ENCODE measurements at places on chromosomes 11 and 22.

- no peak for DNase-seq
These were observed 5.4 kb downstream of the DAGLA start for GRCh38 chr11:61685617-61685967.

GRCh38 chr22:27512283-27512761, 289.2 kb downstream of the MN1 start:
- DNase-seq = peak; percentile 95

DNA sequence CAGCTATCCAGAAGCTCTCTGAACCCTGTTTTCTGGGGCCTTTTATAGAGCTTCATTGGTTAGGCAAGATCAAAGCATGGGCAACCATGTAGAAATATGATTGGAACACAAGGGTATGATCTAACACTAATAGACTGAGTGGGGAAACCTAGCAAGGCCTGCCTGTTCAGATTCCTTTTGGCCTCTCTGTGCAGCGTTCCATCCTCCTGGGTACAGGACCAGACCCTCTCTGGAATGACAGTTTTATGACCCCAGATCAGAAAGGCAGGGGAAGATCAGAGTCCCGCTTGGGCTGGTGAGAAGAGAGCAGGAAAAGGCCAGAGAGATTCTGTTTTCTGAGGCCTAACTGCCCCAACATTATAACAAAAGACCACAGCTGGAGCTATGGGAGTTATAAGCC, 36.7 kb upstream of the VWA5A start:
- DNase-seq = no peak

GRCh38 chr11:44790211-44790610, 63.4 kb downstream of the TSPAN18 start:
- no peak for DNase-seq

DNA sequence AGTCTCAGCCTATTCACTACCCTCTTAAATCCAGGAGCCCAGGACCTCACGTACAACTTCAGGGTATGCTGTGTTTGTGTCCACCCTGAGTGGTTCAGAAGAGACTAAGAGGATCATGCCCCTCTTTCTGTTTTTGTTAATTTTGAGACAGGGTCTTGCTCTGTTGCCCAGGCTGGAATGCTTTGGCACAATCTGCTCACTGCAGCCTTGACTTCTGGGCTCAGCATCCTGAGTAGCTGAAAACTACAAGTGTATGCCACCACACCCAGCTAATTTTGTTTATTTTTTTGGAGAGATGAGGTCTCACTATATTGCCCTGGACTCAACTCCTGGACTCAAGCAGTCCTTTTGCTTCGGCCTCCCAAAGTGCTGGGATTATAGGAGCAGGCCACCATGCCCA, 118.5 kb downstream of the NAT10 start:
- DNase-seq = no peak

DNA sequence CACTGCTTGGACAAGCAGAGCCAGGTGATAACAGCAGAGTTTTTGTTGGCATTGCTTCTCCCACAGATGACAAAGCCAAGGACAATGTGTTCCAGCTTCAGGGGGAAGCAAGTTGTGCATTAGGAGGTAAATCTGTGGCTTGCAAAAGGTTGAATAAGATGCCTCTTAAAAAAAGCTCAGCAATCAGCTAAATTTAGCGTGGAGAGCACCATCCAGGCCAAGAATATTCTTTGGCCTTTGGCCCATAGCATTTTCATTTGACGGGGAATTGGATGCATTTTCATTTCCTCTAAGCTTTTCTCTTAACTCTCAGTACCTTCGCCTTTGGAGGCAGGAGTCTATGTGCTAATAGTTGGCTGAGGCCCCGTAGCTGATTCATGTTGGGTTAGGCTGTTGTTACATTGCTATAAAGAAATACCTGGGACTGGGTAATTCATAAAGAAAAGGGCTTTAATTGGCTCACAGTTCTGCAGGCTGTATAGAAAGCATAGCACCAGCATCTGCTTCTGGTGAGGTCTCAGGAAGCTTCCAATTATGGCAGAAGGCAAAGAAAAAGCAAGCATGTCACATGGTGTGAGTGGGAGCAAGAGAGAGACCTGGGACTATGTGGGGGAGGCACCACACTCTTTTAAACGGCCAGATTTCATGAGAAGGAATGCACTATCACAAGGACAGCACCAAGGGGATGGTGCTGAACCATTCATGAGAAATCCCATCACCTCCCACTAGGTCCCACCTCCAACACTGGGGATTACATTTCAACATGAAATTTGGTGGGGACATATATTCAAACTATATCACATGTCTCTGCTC, 350.1 kb upstream of the C11orf87 start:
- DNase-seq = peak; percentile 64

Data from fibroblast of skin of abdomen (primary cell).